ENCODE measurements at places on chromosomes 3 and 15.

DNA sequence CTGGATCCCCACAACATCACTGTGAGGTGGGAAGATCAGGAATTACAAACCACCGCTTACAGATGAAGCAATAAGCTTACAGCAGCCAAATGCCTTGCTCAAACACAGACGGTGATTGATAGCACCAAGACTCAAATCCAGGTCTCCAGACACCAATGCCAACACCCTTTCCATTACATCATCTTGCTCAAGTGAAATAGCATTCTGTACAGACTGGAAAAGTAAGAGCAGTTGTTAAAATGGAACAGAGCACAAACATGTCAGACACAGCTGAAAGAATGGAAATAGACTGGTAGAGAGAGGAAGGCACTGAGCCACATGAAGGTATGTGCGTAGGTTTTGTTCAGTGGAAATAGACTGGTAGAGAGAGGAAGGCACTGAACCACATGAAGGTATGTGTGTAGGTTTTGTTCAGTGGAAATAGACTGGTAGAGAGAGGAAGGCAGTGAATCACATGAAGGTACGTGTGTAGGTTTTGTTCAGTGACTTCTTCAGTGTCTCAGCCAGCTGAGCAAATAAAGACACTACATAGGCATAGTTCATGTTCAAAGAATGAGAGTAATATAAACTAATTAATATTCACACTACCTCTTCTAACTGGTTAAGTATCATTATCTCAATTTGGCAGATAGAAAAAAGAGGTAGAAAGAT is 15.6 kb downstream of the CLDN1 start:
- DNase-seq, result peak; percentile 82

- no peak for DNase-seq
These were observed 12.1 kb downstream of the ARPP19 start for GRCh38 chr15:52556524-52557273.

DNA sequence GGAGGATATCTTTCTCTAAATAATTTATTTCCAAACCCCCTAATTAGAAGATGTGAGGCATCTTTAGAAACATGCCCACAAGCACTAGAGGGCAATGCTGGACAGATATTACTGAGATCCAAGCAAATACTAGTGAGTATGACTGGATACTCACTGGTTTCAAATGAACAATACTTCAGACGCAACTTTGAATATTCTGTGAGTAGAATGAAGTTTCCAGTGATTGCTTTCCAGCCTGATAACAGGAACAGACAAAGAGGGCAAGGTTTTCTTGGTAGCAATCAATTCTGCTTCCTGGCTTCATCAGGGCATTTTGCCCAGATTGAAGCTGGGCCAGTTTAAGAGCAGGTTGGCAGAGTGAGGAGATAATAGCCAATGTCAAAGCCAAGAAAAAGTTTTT is 442.6 kb upstream of the PDZRN3 start:
- peak; percentile 52 for DNase-seq

DNA sequence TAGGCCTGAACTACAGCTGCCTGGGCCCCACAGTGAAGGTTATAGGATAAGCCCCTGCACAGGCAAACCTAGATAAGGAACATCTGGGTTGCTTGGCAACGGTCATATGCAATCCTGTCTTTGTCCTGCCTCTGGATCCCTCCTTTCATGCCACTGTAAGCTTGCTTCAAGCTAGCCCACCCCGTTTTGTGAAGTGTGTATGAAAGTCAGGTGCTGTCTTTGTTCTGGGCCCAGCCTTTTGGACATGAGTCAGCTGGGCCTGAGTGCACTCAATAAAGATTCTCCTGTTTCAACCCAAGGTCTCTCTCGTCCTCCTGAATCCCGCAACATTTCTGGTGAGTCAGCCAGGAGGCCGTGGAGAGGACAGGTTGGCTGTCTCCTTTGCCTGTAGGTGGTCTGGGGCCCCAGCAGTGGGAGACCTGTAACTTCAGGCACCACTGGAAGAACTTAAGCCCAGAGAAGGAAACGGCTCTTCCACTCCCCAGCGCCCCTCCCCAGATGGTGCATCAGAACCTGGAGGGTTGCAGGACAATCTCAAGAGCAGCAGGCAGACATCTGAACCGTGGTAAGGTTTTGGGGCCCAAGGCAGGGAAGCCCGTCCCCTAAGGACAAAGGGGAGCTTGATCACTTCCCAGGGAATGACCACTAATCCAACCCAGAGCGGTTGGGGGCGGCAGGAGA is 8.3 kb upstream of the SLC9C1 start:
- DNase-seq, result no peak

DNA sequence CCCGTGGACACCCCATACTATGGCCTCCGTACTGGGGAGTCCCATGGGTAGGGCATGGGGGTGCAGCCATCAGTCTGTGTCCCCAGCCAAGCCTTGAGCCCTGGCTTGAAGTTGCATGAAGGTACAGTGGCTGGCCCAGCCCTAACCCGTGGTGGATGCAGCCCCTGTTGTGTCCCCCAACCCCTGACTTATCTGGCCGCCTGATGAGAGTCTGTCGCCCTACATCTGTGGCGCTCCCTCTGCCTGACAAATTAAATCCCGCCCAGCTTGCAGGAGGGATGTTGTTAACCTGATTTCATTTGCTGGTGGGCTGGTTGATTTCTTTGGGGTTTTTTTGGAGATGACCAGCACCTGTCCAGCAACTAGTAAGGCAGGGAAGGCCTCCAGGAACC is 186.1 kb downstream of the APBA2 start:
- no peak for DNase-seq

DNA sequence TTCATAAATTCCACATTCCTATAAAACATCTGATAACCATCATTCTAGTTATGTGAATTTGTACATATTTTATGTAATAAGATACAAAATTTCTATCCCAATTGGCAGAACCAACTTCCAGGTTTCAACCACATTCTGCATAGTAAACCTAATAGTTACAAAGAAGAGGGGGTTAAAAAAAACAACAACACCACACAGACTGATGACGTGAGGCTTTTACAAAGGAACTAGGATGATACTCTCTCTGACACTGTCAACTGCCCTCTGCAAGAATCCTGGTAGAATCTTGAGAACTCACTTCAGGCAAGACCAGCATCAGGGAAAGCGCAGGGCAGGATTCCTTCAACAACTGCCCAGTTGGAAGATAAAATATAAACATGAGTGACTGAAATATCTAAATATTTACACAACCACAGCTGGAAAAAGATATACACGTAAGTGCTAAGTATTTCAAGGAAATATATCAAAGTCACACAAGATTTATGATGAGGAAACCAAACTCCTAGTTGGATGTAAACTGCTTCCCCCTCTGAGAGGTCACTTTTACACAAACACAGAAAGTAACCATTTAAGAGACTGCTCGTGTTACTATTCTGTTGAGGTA is 816.4 kb downstream of the ROBO1 start:
- DNase-seq, result no peak

DNA sequence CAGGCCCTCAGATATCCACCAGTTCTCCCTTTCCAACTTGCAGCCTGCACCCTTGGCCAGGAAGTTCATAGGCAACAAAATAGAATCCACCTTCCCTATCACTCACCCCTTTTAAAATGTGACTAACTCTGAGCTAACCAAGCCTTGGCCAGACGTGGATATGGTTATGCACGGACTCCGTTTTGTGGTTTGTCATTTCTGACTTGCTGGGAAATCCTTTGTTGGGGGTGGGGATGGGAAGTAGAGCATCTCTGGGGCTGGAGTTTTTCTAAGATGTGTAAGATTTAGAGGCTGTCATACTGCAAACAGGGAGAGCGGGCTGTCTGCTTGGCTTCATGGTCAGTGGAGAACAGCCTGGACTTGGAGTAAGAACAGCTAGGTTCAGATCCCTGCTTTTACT is 62.6 kb downstream of the SMAD3 start:
- peak; percentile 97 for DNase-seq

GRCh38 chr3:49714728-49715550 is 4.5 kb downstream of the AMIGO3 start:
- DNase-seq, result no peak

DNA sequence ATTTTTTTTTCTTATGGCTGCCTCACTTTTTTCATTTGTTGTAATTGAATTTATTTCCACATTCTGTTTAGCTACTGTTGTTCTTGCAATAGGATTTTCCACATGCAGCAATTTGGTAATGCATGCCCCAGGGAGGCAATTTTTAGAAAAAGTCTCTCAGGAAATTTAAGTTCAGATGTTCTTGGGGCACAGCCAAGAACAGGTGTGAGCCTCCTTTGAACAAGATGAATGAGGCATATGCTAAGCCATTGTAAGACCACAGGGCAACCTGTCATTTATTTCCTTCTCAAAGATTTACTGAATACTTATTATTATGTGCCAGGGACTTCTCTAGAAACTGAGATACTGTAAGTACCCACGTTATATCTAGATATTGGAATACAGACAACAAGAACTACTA is 549.5 kb downstream of the DIPK2A start:
- DNase-seq, result no peak

DNA sequence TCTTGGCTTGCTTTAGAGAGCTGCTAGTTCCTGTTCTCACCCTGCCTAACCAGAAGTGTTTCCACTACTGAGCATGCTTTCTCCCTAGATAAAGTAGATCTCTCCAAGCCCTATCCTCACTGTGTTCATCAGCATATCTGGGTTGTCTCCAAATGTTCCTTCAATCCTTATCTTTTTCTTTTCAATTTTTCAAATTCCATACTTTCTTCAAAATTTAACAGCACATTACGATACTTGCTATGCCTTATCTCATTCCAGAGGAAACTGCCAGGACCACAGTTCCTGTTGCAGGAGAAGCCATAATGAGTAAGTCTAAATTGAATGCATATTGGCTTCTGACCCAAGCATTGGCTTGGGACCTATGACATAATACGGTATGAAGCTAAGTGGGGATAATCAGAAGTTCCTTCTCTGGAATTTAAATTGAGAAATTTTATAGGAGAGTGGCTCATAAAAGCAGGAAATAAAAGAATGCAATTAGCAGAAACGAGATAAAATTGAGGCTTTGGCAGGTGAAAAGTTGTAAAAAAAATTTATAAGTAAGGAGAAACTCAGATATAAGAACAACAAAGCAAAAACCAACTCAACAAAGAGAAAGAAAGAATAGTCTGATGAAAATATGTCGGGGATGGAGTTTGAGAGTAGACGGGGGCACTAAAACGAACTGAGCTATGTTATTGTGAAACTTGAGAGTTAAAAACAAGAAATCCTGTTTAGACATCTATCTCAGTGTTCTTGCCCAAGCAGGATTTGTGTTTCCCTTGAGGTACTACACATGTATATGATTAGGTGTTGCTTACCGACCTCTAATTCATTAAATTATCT is 631.7 kb upstream of the CCDC54 start:
- peak; percentile 88 for DNase-seq

- no peak for DNase-seq
These were observed 15.5 kb downstream of the ZIC4 start for GRCh38 chr3:147390589-147391569.

GRCh38 chr3:16846373-16847080 is 38.2 kb upstream of the PLCL2 start:
- no peak for DNase-seq

GRCh38 chr3:82392203-82392775 is 630.8 kb upstream of the GBE1 start:
- no peak for DNase-seq

DNA sequence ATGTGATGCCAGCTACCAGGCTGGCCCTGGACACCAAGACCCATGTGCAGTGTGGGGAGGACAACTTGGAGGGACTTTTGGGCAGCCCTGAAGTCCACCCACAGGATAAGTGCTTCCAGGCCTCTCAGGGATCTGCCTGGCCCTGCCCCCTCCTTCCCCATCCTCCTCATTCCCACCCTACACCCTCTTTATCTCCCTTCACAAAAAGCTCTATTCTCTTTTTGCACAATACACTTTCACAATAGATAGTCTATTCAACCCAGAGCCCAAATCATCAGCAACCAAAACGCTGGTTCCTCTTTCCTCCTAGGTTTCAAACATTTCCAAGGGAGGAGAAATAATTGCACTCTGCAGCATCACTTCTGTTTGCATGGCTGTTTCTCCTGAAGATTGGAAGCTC is 7.8 kb upstream of the ZNF710 start:
- DNase-seq, result no peak

DNA sequence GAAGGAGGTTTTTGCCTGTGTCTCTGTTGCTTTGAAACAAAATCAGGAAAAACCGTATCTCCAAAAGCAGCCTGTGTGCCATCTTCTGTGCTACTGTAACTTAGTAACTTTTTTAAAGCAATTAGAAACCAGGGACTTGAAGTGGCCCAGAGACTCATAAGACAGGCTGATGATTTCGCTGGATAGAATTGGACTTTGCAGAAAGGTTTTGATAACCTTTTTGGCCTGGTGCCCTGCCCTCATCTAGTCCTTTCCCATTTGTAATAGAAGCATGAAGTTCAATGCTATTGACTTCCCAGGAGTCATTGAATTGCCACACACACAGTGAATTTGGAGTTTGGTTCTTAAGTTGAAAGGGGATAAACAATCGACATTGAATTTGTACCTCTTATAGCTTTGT is 157.2 kb downstream of the PTPRG start:
- DNase-seq, result no peak

- DNase-seq, result peak; percentile 1
These were observed 44.1 kb upstream of the ARL6 start for GRCh38 chr3:97720417-97720816.

DNA sequence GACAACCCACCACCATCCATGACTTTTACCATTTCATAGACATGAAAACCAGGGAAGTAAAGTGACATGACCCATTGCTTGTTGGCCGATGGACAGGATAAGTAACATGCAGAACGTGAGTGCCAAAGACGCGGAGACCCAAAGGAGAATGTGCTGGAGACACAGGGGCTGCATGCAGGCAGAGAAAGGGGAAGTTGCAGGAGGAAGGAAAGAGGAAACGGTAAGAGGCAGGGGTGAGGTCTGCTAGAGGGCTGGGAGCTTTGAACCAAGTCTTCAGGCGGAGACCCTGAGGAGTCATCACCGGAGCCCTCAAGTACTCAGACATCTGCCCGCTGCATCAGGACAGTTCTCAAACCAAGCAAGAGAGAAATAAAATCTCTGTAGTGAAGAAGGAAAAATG is 34.9 kb downstream of the MAGEF1 start:
- DNase-seq, result no peak

GRCh38 chr3:87009271-87009670 is 18.3 kb upstream of the VGLL3 start:
- no peak for DNase-seq

Measured in AG10803 (cell line).